Activated naive CD4-positive, alpha-beta T cell treated with anti-CD3 and anti-CD28 coated beads, Interleukin-2, amount 50 U/mL, for 72 hours (primary cell): ENCODE measurements at places on chromosomes 7 and 10.

- peak; percentile 21 for DNase-seq
These were observed 66.8 kb upstream of the COL13A1 start for GRCh38 chr10:69734797-69735468.

DNA sequence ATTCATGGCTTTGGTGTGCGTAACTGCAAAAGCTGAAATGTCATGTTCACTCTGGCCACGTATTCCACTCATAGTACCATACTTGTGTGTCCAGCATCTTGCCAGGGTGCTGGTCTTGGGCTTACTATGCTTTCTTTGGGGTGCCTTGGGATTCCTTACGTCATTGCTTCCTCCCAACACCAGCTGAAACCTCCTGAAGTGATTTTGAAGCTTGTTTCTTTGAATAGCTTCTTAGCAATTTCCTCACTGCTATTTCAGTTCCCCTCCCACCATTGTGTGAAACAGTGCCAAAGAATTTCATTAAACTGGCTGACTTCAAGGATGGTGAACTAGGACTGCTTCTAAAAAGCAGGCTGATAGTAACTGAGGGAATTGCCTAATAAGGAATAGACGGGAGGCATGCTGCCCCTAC lies 36.9 kb downstream of the ENTPD1 start:
- DNase-seq: no peak

DNA sequence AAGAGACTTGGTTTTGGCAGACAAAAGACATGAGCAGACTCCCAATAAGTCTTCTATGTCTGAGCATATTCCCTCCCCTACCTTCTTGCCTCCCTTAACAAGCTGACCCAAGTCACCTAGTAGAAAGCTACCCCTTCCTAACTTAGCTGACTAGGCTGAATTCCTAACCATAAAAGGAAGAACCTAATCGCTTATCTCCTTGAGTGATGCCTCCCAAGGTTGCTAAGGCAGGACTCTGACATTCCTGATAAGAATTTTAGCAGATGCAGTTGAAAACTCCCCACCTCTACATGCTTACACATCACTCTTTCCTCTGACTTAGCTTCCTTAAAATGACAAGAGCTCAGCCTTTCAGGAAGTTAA lies 704.7 kb upstream of the MBL2 start:
- no peak for DNase-seq

- DNase-seq: no peak
These were observed 276.9 kb downstream of the GATA3 start for GRCh38 chr10:8331387-8331786.

- no peak for DNase-seq
These were observed 68.8 kb downstream of the PROSER2 start for GRCh38 chr10:11891776-11892486.

DNA sequence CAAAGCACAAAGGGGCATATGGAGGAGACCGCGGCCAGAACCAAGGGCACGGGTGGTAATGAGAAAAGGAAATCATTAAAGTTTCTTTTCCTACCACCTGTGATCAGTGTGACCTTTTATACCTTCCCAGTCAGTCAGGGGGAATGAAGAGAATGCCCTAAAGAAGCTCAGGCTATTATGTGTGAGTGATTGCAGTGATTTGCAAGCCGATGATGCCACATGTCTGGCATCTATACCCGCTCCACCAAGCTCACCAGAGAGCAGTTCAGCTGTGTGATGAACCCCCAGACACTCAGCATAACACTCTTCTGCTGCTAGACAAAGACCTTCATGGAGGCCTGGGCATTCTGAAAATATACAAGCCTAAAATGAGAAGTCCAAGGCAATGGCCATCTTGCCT lies 106.2 kb upstream of the AGK start:
- no peak for DNase-seq

GRCh38 chr10:117400329-117400728 lies 25.1 kb upstream of the PDZD8 start:
- no peak for DNase-seq

GRCh38 chr10:19168584-19168983 lies 120.0 kb downstream of the MALRD1 start:
- DNase-seq: no peak

DNA sequence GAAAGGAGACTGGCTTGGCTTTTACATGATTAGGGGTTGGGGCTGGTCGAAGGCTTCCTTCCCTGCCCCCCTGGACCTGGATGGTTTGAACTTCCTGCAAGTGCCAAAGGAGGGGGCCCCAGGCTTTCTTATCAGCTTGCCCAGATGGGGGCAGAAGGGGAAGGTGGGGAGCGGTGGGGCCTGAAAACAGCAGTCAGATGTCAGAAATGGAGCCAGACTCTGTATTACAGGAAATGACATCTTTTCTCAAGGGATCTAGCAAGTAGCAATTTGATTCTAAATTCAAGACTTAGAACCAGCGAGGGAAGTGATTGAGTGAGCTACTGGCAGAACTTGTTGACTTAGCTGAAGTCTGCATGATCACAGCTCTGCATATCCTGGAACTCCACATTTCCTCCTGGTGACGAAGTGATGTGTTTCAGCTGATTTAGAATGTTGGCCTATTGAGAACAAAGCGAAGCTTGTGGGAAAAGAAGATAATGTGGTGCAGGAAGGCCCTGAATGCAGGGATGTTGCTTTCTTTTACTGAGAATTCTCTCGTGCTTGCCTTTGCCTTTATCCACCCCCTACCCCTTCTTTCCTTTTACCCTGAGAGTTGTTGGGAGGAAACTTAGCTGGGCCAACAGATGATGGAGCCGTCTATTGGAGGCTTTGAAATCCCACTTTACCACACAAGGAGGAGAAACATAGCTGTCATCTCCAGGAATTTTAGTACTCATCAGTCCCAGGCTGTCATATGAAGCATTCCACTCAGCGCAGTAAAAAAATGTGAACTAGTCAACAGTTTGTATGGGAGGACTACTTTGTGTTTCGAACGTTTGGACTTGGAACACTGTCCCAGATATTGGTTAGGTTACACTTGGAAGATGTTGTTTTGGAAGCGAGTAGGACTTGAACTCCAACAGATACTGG lies 43.2 kb downstream of the CCNY start:
- DNase-seq: no peak

DNA sequence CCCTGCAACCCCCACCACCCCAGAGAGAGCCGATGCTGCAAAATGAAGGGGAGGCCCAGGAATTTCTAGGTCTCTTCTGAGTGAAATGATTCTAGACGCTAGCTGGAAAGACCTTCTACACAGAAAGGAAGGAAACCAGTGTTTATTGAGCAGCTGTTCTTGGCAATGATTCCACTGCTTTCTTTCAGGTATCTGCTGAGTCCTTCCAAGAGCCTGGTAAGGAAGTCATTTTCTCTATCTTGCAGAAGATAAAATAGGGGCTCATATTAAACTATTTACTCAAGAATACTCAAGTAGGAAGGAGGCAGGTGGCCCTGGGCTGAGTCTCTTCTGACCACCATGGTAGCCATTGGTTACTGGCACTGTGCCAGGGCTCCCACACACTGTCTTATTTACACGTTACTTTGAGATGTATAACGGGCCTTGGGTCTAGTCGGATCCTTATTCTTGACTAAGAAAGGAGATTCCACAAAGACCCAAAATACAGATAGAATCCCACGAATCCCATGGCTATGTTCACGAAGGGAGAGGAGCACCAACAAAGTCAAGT lies 112.1 kb downstream of the GALNT11 start:
- no peak for DNase-seq

DNA sequence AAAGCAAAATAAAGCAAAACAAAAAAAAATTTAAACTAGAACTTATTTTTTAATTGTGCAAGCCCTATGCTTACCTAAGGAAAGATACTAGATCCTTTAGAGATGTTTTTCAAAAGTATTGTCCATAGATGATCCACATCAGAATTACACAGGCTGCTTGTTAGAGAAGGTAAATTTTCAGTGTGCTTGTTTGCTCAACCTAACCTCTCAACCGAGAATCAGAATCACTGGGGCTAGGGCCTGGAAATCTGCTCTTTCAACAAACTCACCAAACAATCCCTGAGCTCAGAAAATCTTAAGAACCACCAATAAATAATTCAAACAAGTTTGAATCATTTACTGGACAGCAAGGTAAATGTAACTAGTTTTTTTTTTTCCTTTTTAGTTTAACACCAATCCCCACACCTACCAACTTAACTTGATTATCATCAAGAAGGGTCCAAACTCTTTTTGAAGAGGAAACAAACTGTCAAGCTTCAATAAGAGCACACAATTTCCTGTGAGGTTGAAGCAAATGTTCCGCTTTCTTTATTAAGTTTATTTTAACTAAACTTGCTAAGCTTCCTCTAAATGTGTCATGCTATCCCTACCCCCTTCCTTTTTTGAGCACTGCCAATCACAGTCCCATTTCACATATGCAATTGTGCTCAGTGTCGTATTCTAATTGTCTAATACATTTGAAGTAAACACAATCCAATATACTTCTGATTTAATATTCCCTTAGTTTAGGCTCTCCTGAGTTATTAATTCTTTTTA lies 7.4 kb upstream of the TSPAN33 start:
- no peak for DNase-seq

- DNase-seq: no peak
These were observed 109.6 kb downstream of the NKX6-2 start for GRCh38 chr10:132676193-132676891.

GRCh38 chr10:33098951-33099663 lies 141.1 kb upstream of the ITGB1 start:
- DNase-seq: no peak

- DNase-seq: no peak
These were observed 196.8 kb downstream of the SKAP2 start for GRCh38 chr7:26667514-26668133.

DNA sequence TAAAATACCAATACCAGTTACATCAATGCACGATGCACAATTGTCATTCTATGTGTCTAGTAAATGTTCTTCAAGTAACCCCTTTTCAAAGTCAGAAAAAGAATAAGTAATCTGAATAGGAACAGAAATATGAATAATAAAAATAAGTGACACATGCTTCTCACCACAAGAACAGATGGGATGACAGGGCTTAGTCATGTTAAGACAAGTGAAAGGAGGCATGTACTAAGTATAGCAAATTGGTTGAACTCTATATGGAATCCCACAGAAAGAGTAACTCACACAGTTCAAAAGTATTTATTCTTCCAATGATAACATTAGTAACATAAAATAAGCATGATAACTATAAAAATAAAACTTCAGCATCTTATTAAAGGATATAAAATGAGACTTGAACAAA lies 100.9 kb upstream of the TAS2R16 start:
- DNase-seq: no peak

GRCh38 chr10:114868870-114869519 lies 47.4 kb downstream of the FHIP2A start:
- no peak for DNase-seq

GRCh38 chr7:155591055-155591775 lies 44.9 kb upstream of the CNPY1 start:
- no peak for DNase-seq

GRCh38 chr7:107725138-107725740 lies 18.7 kb upstream of the CBLL1 start:
- DNase-seq: no peak
